Renal cortex interstitium (tissue), 15 donors: ENCODE measurements at places on chromosomes 13 and 19.

DNA sequence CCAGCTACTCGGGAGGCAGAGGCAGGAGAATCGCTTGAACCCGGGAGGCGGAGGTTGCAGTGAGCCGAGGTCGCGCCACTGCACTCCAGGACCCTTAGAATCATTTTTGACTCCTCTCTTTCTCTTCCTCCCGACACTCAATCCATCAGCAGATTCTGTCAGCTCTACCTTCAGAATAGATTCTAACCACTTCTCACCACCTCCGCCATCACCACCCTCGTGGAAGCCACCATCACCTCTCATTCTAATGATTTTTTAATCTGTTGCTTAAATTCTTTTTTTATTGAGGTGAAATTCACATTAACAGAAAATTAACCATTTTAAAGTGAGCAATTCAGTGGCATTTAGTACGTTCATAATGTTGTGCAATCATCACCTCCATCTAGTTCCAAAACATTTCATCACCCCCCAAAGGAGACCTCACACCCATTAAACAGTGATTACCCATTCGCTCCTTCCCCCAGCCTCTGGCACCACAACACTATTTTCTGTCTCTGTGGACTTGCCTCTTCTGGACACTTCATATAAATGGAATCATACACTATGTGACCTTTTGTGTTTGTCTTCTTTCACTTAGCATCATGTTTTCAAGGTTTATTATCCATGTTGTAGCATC lies 5.0 kb upstream of the CCDC61 start:
- no peak for DNase-seq

- DNase-seq: no peak
These were observed 46.8 kb downstream of the ARHGEF18 start for GRCh38 chr19:7395360-7396066.

GRCh38 chr19:536031-536880 lies 4.7 kb downstream of the CDC34 start:
- no peak for DNase-seq

GRCh38 chr13:44763615-44764301 lies 187.6 kb upstream of the TSC22D1 start:
- DNase-seq: no peak

DNA sequence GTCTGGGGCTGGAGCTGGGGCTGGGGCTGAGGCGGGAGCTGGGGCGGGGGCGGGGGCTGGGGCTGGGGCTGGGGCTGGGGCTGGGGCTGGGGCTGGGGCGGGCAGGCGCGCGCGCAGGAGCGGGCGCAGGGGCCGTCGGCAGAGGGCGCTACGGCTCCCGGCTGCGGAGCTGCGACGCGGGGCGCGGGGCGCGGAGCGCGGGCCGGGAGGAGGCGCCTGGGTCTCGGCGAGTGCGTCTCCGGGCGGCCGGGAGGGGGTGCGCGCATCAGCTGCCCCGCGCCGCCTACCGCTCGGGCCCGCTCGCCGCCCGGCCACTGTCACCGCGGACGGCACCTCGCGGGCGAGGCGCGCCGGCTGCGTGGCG lies 422 bp upstream of the MTUS2 start:
- peak; percentile 34 for DNase-seq

- no peak for DNase-seq
These were observed 10.5 kb downstream of the WIZ start for GRCh38 chr19:15439078-15439799.

GRCh38 chr13:67314405-67314804 lies 84.3 kb upstream of the PCDH9 start:
- no peak for DNase-seq

DNA sequence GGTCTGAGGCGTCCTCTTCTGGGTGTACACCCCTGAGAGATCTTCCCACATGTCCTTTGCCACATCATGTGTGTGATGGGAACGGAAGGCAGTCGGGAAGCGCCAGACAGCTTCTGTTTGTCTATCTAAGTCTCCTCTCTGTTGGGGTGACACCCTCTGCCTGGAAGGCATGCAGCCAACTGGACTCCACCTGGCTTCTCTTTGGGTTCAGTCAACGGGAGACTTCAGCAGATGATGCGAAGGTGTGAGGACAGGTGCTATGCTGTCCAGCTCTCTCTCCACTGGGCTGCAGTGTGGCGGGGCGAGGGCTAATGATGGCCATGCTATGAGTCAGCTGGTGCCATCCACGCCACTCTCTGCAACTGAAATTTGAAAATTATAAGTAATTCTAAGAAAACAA lies 14.3 kb upstream of the SBK3 start:
- DNase-seq: no peak

DNA sequence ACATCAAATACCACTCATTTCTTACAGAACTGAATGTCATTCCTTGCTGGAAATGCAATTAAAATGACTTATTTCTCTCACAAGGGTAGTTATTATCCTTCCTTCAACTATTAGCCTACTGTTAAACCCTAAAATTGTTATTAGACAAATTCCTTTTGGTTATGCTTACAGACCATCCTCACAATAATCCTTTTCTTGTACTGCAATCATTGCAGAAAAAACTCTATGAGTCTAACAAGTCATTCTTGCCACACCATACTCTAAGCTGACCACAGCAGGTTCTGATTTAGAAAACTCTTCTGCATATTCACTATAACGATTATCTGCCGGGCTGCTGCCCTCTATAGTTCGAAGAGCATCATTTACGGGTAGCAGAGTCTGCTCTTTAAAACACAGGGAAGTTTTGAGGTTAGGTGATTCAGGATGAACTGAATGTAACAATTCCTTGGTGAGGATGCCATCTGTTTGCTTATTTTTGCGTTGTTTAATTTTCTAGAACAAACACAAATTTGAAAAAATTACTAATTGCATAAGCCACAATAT lies 38.2 kb downstream of the MTMR6 start:
- DNase-seq: no peak

DNA sequence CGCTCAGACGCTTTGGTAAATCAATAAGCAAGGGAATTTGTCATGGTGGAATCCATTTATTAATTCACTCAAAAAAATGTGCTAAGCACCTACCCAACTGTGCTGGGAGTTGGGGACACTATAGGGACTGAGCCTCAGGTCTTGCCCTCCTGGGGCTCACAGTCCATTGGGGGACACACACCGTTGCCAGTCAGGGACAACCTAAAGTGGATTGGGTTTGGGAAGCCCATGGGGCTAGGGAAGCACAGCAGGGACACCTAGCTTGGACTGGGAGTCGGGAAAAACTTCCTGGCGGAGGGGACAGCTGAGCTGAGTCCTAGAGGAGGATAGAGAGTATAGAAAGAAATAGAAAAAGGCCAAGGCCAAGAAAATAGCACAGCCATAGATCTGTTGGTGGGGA lies 8.5 kb downstream of the FOSB start:
- DNase-seq: no peak

- no peak for DNase-seq
These were observed 477.1 kb upstream of the TSHZ3 start for GRCh38 chr19:31826325-31826724.

DNA sequence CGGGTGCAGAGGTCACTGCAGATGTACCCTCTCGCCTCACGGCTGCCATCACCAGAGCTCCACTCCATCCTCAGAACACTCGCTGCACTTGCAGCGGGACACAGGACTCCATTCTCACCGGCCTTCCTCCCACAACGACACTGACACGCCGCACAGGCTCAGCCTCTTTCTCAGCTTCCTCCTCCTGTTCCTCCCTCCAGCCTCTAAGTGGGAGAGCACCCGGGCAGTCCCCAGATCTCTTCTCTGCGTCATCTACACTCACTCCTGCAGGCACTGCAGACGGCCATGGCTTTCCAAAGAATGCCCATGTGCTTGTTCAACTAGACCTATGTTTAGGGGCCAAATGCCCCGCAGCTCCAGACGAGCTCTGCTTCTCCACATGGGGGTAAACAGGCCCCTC lies 14.3 kb upstream of the FKRP start:
- no peak for DNase-seq

GRCh38 chr19:48629297-48629598 lies 7.9 kb downstream of the DBP start:
- no peak for DNase-seq

DNA sequence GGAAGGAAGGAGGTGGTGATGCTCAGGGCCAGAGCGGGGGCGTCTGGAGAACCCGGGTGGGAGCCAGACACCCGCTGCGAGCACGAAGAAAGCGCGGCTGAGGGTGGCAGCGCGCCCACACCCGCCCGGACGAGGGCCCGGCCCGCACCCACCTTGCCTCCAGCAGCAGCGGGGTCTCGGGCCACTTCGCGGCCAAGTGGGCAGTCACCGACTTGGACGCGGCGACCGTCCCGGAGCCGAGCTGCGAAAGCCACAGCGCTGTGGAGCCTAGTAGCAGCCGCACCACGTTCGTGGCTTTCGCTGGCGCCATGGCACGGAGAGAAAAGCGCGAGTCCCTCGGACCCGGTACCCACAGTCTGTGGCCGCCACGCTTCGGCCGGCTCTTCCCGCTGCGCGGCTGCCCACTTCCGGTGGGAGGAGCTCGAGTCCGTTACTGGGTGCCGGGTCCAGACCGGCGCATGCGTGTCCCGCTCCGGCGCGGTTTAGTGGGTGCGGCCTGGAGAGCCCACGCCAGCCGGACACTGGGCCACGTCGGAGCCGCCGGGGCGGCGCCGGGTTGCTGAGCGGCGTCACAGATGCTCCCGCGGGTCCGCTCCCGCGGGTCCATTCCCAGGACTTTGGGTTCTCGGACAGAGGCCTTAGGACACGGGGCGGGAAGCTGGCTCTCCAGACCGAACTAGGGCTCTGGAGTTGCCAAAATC lies at the start of gene UGGT2:
TSS of gene UGGT2 (minus strand) at position 399 of the 701 bp plus-strand sequence. CDS start at position 310, 89 bp downstream.
- peak; percentile 88 for DNase-seq

DNA sequence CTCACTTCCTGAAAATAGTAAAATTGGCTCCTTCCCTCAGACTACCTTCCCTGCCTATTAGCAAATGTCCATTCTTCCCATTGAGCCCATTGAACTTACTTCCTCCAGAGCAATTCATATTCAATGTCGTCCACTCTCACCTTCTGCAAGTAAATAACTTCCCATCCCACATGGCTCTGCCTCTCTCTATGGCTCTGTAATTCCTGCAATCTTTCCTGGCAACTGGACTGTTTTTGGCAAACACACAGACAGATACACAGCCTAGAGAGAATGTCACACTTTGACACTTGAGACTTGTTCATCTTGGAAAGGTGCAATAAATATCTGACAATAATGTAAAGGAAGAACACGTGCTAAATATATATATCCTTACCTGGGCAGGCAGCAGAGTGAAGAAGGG lies 18.3 kb downstream of the UQCRFS1 start:
- no peak for DNase-seq

DNA sequence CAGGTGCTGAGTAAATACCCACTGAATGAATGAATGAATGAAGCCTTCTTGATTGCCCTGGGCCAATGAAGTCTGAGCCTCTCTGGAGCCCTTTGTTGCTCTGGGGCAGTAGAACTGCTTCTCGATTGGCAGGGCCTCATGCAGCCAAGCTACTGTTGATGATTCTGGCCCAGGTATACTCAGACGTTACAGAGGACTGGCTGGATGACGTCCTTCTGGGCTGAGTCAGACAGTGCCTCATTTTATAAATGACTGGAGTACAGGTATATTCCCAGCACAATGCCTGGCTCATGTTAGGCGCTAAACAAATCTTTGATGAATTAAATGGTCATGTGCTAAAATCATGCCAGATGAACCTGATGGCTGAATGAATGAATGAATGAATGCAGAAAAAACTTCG lies 243.8 kb upstream of the MAB21L1 start:
- no peak for DNase-seq

GRCh38 chr19:40923934-40924391 lies 41.9 kb upstream of the CYP2A7 start:
- DNase-seq: no peak

DNA sequence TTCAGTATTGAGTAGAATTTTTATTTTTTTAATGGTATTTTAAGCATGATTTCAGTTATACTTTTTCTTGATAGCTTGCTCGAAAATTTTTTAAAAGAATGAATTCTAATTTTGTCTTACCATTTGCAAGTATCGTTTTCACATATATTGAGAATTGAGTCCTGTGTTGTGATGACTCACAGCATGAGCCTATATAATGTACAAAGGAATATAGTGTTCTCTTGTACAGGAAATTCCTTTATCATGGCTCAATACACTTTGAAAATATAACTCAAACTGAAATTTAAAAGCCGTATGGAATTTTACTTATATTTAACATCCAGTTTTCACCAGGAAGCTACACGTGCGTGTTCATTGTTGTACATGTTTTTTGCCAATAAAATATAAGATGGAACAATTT lies 161.1 kb upstream of the TMTC4 start:
- DNase-seq: no peak

DNA sequence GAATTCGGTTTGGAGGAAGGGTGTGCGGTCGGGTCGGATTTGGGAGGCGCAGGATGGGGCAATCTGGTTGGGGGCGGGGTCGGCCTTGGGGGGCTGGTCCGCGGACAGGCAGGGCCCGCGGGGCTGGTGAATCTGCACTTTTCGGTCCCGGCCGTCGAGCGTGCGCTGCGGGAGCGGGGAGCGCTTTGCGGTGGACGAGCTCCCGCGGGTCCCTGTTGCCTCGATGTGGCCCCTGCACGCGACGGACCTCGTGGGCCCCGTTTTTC lies 11.9 kb downstream of the PEAK3 start:
- no peak for DNase-seq

DNA sequence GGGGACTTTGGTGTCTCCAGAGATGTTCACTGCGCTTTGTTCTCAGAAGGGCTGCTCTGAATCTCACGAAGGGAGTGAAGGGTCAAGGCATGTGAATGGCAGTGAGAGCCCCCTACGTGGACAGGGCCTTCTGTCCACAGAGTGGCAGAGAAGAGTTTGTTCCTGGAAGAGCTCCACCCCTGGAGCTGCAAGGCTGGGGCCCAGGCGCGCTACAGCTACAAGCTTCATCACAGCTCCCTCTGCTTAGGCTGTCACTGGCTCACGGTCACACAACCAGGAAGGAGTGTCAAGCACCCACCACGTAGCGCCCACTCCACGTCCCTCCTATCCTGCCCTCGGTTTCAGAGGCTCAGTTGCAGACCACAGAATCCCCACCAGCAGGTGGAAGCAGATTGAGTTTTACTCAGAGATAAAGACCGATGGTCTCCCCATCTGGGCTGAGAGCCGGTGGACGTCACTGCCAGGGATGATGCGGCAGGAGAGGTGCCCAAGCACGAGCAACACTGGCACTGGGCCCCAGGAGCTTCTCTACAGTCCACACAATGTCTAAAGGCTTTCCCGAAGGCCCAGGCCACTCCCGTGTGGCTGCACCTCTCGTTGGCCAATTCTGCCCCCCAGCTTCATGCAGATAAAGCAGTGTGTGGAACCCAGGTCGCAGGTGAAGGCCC lies 23.0 kb upstream of the TFDP1 start:
- DNase-seq: no peak

GRCh38 chr19:27824108-27824507 lies 1388.8 kb downstream of the UQCRFS1 start:
- no peak for DNase-seq

- DNase-seq: no peak
These were observed 125.3 kb downstream of the TSHZ3 start for GRCh38 chr19:31223740-31224534.
